ENCODE measurements at places on chromosomes 12 and 14.

GRCh38 chr14:76697246-76697905 lies 63.9 kb upstream of the VASH1 start:
- no peak for DNase-seq

DNA sequence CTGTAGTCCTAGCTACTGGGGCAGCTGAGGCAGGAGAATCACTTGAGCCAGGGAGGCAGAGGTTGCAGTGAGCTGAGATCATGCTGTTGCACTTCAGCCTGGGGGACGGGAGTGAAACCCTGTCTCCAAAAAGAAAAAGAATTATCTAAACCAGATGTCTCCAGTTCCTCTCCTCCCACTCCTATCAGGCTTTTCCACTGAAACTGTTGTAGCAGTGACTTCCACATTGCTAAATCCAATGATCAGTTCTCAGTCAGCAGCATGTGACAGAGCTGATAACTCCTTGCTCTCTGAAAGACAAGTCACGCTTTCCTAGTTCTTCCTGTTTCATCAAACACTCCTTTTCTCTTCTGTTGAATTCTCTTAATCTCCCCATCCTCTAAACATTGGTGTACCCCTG lies 8.6 kb downstream of the SLC38A6 start:
- DNase-seq: no peak

- no peak for DNase-seq
Measured at GRCh38 chr14:50669441-50669986, 1.4 kb upstream of the SAV1 start.

- no peak for DNase-seq
Measured at GRCh38 chr14:40318211-40318719, 886.0 kb upstream of the FBXO33 start.

DNA sequence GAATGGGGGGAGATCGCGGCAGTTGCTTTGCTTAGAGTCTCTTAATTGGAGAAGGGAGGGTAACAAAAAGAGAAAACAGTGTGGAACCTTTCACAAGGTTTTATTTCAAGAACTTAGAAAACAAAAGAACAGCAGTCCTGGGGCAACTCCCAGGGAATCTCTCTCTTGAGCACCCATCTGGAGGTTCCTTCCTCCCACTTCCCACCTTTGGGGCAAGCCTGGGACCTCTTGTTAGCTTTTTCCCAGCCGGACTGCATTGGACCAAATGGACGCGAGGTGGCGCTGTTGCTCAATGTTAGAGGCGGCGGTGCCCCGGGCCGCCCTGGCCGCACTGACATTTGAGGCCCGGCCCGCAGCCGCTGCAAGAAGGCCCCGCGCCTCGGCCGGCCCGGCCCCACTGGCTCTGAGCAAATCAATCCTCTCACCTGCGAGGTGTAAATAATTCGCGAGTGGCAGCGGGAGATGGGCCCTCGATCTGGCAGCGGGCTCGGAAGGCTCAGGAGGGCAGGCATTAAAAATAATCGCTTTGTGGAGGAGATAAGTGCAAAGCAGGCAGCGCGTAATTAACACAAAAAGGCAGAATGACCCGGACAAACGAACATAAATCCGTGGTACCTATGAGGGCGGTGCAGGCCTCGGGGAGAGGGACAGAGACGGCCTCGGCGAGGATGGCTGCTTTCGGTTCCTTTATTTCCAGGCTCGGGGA lies 2.8 kb upstream of the HOXC8 start:
- DNase-seq: peak; percentile 91

GRCh38 chr12:6963016-6963731 lies 7.3 kb downstream of the PHB2 start:
- no peak for DNase-seq

- DNase-seq: no peak
Measured at GRCh38 chr12:127295630-127296029, 971.3 kb upstream of the TMEM132C start.

DNA sequence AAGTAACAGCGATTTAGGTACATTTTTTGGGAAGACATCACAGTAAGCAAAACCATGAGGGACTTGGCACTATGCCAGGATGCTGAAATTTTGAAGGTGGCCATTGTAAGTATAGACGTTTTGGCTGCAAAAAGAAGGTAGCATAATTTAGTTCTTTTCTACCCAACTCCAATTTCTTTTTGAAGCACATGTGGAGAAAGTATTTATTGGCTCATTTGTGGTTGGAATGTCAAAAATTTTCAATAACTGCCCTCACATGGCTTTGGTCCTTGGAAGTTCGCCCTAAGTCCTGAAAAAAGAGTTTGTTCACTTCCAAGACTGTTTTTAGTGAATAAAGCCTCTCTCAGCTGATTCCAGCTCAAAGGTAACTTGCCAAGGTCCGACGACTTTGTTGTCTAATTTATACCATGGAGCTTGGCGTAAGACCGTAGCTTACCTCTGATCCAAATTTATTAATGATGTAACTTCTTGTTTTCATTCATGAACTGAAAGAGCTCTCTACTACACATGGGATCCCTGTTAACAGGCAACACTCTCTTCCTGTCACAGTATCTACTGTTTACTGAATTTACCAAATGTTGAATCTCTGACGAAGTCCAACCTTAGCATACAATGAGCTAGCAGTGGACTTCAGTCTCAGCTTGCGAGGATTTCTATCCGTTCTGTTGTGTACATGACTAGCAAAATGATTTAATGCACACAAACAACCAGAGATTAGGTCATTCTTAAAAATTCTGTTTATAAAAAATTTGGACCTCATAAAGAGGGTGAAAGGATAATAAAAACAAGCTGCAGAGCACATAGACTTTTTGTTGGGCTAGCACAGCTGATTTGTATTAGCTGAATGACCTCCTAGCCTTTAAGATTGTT lies 49.0 kb downstream of the MSRB3 start:
- DNase-seq: no peak

GRCh38 chr12:62466018-62466593 lies 520 bp upstream of the MON2 start:
- DNase-seq: peak; percentile 49

GRCh38 chr12:94644141-94644979 lies 6.0 kb downstream of the TMCC3 start:
- DNase-seq: peak; percentile 54

- DNase-seq: no peak
Measured at GRCh38 chr12:113938471-113938870, 27.7 kb downstream of the RBM19 start.

DNA sequence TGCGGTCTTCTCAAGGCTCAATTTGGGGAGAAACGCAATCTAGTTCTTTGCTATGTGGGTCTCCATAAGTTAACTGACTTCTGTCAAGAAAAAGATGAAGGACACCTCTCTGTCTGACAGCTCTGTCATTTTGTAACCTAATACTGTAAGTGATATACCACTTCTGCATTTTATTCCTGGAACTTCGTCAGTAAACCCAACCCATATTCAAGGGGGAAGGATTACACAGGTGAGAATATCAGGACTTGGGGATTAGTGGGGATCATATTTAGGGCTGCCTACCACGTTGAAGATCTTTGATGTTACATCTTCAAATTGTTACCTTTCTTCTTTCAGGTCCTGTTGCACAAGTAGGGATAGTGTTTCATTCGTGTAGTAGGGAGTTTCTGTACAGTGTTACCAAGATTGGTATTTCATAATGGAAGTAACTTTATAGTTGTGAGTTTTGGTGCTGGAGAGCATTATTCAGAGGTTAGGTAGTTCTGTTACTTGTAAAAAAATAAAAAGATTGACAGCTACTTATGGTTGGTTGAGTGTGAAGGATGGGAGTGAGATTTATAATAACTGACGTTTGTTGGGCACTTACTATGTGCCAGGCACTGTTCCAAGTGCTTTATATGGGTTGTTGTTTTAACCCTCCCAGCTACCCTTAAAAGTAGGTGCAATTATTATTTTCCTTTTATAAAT lies 1.6 kb downstream of the TMEM260 start:
- no peak for DNase-seq

DNA sequence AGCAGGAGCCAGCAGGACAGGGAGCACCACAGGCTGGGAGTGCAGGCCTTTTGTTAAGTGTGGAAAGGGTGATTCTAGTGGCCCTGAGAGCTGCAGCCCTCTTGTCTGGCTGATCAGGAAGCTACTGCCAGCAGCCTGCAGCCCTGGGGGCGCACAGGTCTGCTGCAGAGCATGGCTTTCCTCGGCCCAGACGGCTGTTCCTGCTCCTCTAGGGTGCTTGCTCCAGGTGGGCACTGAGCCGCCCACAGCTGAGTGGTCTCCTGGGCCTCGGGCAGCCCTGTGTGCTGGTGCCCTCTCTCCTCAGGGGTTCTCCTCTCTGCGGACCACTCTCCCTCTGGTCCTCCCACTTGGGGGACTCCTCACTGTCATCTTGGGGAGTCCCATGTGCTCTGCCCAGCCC lies 18.9 kb downstream of the CCDC88C start:
- DNase-seq: no peak

DNA sequence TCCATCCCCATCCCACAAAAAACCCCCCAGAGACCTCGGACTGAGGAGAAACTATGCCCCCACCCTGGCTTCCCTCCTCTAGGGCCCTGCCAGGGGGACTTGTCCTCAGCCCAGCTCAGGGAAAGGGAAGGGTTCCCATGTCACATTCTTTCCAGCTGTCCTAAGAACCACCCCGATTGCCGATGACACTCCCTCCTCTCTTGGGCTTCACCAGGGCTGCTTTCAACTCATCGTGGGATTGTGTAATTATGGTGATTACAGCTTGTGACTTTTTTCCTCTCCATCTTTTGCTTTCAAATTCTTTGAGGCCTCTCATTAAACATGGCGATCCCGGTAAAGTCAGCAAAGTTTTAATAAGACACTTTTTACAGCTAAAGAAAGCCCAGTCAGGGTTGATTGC lies 344.0 kb downstream of the DPF3 start:
- DNase-seq: no peak

DNA sequence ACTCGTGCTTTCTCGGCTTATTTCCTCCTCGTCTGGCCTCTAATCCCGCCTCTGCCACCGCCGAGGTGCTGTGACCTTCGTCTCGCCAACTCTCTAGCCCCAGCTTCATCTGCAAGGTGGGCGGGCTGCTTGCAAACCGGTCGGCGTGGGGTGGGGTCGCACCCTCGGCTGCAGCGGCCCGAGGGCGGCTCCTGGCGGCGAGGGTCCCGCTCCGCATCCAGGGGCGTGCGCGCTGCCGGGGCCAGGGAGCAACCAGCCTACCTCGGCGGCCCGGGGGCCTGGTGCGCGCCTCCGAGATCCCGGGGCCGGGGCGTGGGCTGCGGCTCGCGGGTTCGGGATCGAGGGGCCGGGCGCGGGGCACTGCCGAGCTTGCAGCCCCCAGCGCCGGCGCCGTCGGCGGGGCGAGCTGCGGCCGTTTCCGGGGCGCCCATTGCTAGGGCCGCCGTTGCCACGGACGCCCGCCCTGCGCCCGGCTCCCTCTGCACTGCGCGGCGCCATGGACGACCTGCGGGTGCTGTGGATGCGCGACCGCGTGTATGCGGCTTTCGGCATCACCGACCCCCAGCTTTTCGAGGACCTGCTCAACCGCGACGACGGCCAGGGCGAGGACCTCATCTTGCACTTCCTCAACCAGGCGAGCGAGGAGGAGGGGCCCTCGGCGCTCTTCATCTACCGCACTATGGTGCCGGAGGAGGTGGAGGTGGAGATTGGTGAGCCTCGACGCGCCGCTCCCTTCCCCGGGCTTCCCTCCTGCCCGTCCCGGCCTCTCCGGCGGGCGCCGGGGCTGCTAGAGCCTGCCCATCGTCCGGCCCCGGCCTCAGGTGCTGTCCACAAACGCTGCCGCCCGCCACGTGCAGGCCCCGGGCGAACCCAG lies at the start of gene DNAH10:
Gene DNAH10, plus strand, starts transcription at position 461 of the 874 bp plus-strand sequence. Its CDS starts 36 bp downstream, at position 497.
- DNase-seq: peak; percentile 68

GRCh38 chr14:102474934-102475333 lies 34.6 kb downstream of the ANKRD9 start:
- no peak for DNase-seq

DNA sequence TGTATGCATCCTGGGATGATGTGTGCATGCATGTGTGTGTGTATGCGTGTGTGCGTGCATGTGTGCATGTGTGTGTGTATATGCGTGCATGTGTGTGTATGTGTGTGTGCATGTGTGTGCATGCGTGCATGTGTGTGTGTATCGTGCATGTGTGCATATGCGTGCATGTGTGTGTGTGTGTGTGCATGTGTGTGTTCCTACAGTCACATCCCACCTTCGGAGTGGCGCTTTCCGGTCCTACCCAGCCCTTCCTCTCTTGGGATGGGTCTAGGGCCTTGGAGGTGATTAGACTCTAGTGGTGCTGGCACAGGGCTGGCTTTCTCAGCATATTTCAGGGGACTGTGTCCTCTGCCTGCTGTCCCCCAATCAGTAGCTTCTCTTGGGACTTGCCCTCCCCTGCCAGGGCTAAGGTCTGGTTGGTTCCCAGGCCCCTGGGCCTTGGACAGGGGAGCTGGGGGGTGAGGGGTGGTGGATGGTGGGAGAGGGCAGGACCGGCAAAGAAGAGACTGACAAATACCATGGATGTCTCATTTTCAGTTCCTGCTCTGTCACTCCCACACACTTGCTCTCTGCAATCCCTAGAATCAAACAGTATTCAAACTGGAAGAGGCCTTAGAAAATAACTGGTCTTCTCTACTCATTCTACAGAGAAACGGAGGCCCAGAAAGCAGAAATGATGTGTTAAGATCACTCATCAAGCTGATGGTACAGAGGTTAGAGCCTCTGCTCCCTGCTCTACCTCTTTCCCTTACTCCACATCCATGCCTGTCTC lies 21.9 kb upstream of the FAIM2 start:
- DNase-seq: no peak

DNA sequence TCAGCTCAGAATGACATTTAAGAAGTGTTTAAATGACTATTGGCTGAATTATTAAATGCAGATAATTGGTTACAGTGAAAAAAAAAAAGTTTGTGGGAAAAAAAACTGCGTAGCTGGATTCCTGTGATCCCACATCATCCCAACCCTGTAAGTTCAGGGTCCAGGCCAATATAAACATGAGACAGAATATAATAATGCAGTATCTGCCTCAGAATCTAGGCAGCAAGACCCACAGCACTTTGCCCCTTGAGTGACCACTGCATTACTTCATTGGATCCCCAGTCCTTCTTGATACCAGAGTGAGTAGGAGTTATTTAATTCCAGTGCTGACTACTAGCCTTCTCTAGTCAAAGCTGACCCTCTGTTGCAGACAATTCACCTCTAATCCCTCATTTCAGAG lies 272.6 kb downstream of the CCER1 start:
- DNase-seq: no peak

DNA sequence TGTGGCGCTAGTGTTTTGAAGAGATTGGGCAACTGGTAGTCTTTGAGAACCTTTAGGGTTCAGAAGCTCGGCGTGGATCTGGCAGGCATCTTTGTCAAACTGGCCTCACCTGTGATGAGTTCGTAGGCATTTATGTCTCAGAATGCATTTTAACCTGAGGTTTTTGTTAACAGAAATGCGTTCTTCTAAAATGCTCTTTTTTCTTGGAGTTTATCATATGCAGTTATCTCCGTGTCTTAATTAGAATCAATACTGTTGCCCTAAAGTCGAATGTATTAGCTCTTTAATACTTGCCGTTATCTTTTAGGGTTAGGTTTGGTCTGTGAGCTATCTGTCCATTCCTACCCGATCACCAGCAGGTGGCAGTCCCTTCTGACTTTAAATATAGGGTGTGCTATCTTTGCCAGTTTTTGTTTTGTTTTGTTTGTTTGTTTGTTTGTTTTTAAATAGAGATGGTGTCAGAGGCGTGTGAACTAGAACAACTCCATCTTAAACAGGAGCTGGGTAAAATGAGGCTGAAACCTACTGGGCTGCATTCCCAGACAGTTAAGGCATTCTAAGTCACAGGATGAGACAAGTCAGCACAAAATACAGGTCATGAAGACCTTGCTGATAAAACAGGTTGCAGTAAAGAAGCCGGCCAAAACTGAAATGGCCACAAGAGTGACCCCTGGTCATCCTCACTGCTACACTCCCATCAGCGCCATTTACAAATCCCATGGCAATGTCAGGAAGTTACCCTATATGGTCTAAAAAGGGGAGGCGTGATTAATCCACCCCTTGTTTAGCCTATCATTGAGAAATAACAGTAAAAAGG lies 1.4 kb downstream of the ATF1 start:
- peak; percentile 45 for DNase-seq

GRCh38 chr14:63039866-63040265 lies 5.4 kb downstream of the KCNH5 start:
- DNase-seq: no peak

All from activated T-cell treated with anti-CD3 and anti-CD28 coated beads, Interleukin-2, amount 50 U/mL, for 48 hours (primary cell).